OCI-LY7 (cell line): ENCODE measurements at places on chromosomes 4 and X. TPM values are rescaled to one million over a fixed set of nuclear protein-coding genes. Genes with fewer than 3 reads are reported as not detected.

DNA sequence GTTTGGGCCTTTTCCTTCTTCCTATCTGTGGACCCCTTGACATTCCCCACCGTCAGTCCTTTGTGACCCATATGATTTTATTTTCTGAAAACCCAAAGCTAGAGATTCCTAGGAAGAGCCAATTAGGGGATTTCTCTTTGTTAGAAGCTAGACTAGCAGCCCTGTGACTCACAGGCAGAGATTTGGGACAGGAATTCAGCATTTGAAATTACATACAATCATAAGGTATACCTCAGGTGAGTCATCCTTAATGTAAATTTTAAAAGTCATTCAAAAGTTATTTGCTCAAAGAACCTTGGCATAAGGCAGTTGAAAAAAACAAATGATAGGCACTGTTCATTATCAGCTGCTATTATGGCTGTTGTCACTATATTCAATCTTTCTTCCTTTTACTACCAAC, 40.6 kb downstream of the USP26 start:
- no peak for DNase-seq

DNA sequence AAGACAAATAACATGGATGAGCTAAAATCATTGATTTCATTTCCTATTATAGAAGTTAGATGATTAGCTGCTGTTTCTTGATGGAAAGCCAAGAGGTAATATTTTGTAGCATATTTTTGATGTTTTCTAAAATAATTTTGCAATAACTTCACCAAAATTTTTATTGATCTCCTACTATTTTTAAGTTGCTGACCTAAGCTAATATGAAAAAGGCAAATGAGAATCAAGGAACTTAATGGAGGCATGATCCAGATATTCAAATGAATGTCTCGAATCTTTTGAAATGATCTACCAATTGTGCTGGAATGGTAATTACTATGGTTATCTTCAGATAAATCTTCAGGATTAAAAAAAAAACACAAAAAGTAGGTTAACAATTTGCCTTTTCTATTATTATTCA, 1591.4 kb upstream of the PCDH7 start:
- DNase-seq: no peak

The GABRG1 gene
- total RNA-seq: not detected in 2 replicates

The ADGRA3 gene
- not detected in 2 replicates for total RNA-seq

The TENT5D gene
- total RNA-seq: not detected in 2 replicates
